ENCODE measurements at places on chromosomes 11 and 22.

DNA sequence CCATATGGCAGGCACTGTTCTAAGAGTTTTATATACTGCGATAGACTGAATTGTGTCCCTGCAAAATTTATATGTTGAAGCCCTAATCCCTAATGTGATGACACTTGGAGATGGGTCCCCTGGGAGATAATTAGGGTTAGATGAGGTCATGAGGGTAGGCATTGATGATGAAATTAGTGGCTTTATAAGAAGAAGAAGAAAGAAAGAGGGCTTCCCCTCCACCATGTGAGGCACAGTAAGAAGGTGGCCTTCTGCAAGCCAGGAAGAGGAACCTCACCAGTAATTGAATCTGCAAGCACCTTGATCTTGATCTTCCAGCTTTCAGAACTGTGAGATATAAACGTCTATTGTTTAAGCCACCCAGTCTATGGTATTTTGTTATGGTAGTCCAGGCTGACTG, 46.6 kb upstream of the TENM4 start:
- DNase-seq, result no peak

DNA sequence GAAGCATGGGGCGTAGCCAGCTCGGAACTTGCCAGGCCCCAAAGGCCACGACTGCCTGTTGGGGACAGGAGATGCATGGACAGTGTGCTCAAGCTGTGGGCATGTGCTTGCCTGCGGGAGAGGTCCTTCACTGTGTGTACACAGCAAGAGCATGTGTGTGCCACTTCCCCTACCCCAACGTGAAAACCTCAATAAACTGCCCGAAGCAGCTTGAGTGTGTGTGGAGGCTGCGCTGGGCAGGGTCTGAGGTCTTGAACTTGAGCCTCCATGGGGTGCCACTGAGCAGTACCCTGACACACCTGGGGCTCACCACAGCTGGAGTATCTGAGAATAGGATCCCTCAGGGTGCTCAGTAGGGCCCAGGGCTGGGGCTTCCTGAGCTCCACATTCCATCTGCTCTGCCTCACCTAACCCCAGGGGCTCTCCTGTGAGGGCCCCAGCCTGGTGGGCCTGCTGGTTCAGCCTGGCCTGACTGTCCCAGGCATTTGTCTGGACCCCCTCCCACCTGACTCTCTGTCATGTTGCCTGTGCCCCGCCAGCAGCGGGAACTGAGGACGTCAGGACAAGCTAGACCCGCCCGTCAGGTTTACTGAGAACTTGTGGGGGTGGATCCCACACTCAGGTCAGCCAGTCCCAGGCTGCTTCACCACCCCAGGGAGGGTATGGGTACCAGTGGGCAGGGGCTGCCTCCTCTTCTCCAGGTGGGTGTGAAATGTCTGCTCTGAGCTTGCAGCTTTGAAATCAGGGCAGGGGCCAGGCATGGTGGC, 3.2 kb downstream of the RASSF7 start:
- no peak for DNase-seq

- DNase-seq, result no peak
These were observed 38.8 kb upstream of the CHRNA10 start for GRCh38 chr11:3709977-3710376.

DNA sequence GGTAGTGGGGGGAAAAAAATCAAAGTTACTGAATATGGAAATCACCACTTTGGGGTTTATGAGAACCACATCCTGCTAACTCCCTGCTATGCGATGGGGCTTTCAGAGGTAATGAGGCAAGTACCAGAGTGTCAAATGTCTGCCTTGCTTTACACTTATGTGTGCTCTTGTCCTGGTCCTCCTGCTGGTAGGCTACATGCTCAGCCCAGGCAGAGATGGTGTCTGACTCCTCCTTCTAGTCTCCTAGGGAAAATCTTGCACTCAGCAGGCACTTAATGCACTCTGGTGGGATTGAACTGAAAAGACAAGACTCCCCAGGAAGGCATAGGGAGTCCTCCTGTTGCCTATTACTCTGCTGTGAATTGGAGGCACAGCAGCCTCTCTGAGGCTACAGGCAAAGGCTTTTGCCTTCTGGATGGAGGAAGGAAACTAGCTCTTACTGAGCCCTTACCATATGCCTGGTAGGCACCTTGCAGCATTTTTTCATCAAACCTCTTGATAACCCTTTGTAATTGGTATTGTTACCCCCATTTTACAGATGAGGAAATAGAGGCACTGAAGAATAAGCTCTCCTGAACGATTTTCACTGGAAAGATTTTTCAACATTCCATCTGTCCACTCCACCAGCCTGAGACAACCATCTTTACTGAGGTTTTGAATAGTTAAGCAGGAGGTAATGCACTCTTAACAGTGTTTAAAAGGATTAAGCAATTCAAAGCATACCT, 132.1 kb upstream of the PAX6 start:
- DNase-seq, result no peak

- DNase-seq, result no peak
These were observed 15.0 kb upstream of the EXPH5 start for GRCh38 chr11:108608548-108608947.

- DNase-seq, result no peak
These were observed 58.6 kb upstream of the GUCY1A2 start for GRCh38 chr11:107076832-107077231.

DNA sequence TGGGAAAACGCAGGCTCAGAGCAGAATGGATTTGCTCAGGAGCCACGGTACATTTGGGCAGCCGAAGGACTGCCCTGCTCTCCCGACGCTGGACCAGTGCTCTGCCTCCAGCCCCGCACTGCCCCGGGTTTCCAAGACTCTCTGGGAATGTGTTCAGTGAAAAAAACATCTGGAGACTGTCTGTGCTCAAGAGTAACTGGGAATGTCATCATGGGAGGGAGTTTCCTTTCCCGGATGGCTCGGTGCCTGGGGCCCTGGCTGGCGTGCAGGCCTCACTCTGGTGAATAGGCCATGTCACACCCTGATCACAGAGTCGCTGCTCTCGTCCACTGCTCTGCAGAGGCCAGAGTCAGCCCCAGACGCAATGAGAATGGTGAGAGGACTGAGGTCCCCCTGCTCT, 9.8 kb upstream of the APOL6 start:
- no peak for DNase-seq
